Naive thymus-derived CD4-positive, alpha-beta T cell (primary cell): ENCODE measurements at places on chromosomes 2 and 18.

- no peak for DNase-seq
Observed at GRCh38 chr2:199874209-199874608, 23.2 kb upstream of the FTCDNL1 start.

- DNase-seq: no peak
Observed at GRCh38 chr18:65567372-65567771, 183.4 kb upstream of the CDH7 start.

GRCh38 chr2:188984680-188985079 lies 10.5 kb downstream of the COL3A1 start:
- DNase-seq: no peak

DNA sequence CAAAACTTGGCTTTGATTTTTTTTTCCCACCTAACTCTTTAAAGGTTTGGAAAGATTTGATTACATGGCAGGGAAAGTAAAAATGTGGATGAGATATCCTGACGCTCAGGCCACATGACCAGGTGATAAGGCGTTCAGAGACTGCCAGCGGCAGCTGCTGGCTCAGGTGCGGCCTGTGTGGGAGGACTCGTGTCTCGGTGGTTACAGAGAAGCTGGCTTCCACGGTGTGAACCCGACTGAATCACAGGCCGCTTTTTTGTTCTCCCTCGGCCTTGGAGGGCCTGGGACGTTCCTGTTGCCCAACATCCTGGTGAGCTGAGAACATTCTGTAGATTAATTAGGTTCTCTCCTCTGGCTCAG lies 124.2 kb upstream of the ZNF516 start:
- no peak for DNase-seq

- no peak for DNase-seq
Observed at GRCh38 chr2:108586116-108586515, 51.8 kb downstream of the LIMS1 start.

- DNase-seq: no peak
Observed at GRCh38 chr2:9885036-9885684, 41.9 kb downstream of the TAF1B start.

- DNase-seq: no peak
Observed at GRCh38 chr2:55112229-55113031, 62.2 kb upstream of the RTN4 start.

DNA sequence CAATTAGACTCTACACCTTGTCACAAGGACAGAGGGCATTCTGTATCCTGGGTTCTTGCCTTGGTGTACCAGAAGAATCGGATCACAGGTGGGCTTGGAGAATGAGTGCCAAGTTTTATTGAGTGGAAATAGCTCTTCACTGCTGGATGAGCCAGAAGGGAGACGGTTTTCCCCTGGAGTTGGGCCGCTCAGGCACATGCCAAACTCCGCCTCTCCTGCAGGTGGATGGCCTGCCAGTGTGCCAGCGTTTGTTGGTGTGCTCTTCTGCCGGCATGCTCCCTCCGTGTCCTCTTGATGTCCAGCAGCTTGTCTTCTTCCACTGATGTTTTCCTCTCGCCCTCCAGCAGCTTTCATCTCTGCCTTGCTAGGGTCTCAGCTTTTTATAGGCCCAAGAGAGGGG lies 115.5 kb upstream of the RAB27B start:
- DNase-seq: no peak

DNA sequence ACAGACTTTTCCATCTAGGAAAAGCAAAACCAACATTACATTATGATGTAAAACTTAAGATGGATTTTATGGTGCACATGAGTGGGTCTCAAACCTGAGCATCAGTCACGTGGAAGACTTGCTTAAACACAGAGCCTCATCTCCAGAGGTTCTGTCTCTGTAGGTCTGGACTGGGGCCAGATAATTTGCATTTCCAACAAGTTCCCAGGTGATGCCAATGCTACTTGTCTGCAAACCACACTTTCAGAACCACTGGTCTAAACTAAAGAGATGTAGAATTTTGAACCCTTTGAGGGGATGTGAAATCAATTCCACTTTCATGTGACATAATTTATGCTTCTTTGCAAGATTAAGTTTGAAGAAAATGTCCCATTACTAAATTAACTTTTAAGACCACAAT lies 522.8 kb downstream of the MBD2 start:
- no peak for DNase-seq

DNA sequence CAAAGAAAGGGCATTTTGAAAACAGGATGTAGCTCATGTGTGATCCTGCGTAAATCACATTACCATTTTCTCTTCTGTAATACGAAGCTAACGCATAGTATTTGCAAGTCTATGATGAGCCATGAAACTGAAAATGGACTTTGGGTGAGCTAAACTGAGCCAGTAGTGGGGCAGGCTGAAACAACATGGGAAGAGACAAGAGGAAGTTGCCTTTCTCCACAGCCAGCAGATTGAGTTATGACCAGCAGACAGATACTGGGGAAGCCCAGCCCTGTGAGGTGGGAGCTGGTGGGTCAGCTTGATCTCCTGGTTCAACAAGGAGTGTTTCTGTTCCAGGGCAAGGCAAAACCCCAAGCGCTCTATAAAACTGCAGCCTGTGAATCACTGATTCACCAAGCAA lies 11.8 kb downstream of the CYRIA start:
- no peak for DNase-seq

DNA sequence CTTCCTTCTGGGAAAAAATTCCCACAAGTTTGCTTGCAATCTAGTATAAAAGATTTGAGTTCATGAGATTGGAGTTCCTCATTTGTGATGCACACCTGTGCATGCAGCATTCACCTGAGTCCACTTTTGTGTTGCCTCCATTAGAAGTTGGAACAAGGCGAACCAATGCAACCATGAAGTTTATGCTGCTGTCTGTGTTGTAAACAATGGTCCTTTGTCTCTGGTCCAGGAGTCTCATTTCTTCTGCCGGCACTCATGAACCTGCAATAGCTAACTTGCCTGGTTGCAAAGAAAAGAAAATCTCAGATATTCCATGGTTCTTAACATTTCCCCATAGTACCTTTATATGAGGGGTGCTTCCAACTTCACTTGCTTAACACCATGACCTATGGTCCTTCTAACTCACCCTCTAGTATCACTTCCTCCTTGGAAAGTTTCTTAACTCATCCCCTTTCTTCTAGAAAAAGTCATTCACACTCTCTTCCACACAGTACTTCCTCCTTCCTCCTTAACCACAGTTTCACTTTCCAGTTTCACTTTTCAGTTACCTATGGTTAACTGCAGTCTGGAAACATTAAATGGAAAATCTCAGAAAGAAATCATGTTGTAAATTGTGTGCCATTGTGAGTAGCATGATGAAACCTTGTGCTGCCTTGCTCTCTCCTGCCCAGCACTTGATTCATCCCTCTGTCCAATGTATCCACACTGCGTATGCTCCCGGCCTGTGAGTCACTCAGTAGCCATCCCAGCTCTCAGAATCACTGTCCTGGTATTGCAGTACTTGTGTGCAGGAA lies 128.8 kb upstream of the TRIB2 start:
- no peak for DNase-seq

DNA sequence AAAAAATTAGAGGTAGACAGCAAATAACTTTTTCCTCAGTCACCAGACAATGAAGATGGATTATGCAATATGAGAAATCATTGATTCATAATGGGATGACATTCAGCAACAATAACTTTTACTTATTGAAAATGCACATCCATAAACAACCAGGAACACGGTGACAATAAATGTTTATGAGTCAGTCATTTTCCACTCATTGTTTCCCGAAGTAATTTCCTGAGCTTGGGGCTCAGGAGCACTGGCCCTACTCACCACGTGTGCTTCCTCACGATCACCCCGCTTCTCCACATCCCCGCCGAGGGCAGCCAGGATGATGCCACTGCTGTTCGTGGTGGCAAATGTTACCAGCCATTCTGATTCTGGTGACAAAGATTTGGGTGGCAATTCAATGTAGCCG lies 156.3 kb downstream of the LAMA1 start:
- no peak for DNase-seq

DNA sequence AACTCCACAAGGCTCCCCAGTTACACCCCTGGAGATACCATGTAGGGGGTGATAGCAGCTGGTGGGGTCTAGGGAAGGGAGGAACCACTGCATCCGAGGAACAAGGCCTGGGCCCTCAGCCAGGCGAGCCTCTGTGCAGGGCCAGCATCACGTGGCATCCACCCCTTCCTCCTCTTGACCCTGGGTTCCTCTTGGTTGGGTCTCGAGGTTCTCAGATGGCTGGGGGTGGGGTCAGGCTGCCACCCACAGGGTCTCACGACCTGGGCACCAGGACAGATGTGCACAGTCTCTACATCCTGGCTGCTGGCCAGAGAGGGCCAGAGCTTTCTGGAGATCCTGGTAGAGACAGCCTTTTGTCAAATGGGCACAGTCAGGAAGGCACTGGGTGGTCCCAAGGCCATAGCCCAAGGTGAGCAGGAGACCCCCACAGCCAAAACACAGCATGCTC lies 10.4 kb downstream of the HS6ST1 start:
- no peak for DNase-seq

DNA sequence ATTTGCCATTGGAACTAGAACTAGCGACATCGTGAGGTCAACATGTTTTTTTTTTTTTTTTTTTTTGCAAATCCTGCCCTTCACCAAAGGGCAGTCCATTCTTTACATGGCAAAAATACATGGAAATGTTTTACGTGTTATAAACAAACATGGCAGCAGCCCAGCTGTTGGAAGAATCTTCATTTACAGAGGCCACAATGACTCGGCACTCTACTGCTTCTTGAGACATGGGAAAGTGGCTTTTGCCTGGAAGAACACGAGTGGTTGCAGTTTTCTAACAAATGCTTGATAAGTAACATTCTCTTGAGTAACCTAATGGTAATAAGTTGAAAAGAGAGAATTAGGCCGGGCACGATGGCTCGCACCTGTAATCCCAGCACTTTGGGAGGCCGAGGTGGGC lies 22.8 kb upstream of the POLR1B start:
- DNase-seq: no peak

DNA sequence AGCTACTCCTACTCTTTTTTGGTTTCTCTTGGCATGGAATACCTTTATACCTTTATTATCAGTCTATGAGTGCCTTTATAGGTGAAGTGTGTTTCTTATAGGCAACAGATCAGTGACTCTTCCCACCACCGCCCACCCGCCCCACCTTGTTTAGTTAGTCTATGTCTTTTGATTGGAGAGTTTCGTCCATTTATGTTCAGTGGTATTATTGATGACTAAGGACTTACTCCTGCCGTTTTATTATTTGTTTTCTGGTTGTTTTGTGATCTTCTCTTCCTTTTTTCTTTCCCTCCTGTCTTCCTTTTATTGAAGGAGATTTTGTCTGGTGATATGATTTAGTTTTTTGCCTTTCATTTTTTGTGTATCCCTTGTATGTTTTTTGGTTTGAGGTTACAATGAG lies 179.5 kb downstream of the GULP1 start:
- DNase-seq: no peak

DNA sequence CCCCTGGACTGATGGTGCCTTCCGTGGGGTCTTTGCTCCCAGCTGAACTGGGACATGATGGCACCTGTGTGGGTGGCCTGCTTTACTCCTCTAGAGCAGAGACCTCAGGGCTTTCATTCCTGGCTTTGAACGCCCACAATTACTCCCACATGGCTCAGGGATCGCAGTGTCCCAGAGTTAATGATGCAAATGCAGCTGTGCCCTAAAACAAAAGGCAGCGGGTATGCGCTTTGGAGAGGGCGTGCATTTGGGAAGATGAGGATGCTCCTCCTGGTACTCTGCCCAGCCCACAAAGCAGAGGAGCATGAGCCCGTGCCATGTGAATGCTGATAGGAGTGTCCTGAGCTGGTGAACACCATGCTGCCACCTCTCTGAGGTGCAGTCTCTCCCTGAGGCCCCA lies 173.4 kb downstream of the FHOD3 start:
- DNase-seq: no peak

GRCh38 chr18:12839526-12840196 lies 44.4 kb downstream of the PTPN2 start:
- DNase-seq: peak; percentile 16

GRCh38 chr2:1627628-1628381 lies 116.5 kb downstream of the PXDN start:
- no peak for DNase-seq

DNA sequence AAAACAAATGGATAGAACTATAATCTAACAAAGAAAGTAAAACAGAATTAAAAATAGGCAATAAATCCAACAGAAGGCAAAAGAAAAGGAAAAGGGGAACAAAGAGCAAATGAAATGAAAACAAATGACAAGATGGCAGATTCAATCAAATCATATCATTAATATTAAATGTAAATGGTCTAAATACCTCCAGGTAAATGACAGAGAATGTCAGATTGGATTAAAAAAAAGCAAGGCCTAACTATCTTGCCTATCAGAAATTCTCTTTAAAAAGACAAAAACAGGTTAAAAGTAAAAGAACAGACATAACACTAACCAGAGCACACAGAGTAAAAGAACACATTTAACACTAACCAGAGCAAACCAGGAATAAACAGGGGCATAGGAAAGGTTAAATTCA lies 63.1 kb upstream of the TMEM247 start:
- DNase-seq: no peak

DNA sequence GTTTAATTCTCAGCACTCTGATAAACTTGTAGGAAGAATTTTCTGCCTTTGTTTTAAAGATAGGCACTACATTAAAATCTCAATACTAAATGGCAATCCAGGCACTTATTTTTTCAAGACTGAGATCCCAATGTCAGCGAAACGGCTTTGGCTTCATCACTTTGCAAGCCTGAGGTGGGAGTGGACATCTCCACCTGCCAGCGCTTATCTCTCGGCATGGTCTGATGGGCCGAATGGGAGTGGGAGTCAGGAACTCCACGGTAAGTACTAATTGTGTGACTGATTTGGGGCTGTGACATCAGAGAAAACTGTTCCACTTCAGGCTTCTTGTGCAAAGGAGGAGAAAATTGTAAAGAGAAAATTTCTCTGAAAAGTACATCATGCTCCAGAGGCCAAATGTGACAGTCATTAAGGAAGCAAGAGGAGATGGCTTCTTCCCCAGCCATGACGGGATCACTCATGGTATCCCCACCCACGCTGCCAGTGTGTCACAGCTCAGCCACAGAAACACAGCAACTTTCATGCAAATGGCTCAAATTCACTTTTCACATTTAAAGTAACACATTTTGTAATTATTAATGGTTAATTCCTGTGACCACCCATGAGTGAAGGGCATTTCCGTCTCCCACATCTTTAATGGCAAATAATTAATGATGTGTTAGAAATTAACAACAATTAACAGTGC lies 385.5 kb upstream of the HNRNPA3 start:
- DNase-seq: no peak

- DNase-seq: no peak
Observed at GRCh38 chr18:50218432-50219197, 23.7 kb upstream of the MYO5B start.

GRCh38 chr2:64233376-64233922 lies 89.2 kb upstream of the PELI1 start:
- no peak for DNase-seq

DNA sequence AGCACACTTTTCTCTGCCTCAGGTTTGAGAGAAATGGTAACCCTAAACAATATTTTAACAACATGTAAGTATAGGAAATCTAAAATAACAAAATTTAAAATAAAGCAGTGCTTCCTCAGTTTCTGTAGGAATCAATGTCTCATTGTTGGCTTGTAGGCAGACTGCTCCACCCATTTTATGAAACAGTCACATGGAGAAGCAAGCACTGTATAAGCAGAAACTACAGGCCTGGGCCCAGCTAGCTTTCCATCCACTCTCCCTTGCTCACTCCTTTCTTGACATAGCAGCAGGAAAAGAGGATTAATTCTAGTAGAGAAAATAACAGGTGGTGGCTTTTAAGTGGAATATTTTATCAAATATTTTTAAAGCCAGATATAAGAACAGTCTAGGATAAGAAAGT lies 97.2 kb downstream of the PLEKHM3 start:
- DNase-seq: no peak

- no peak for DNase-seq
Observed at GRCh38 chr2:217889656-217890055, 113.1 kb downstream of the TNS1 start.

- DNase-seq: no peak
Observed at GRCh38 chr2:136125236-136125635, 7.3 kb upstream of the CXCR4 start.
